Right ventricle myocardium inferior (tissue), 1 donor: ENCODE measurements at places on chromosomes 7 and 10. TPM values are rescaled to one million over a fixed set of nuclear protein-coding genes. Genes with fewer than 3 reads are reported as not detected.

DNA sequence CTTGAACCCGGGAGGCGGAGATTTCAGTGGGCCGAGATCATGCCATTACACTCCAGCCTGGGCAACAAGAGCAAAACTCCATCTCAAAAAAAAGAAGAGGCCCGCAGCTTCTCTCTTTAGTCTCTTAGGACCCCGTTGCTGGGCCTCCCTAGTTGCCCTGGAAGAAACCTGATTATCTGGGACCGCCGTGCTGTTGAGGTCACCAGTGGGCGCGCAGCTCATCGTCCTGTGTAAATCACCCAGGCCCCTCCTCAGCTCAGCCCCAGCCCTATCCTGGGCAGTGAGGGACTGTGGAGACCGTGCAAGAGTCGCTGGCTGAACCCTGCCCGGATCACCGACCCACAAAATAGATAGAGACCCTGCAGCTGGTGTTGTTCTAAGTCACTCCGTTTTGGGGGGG lies 85.0 kb downstream of the UNCX start:
- no peak for DNase-seq

DNA sequence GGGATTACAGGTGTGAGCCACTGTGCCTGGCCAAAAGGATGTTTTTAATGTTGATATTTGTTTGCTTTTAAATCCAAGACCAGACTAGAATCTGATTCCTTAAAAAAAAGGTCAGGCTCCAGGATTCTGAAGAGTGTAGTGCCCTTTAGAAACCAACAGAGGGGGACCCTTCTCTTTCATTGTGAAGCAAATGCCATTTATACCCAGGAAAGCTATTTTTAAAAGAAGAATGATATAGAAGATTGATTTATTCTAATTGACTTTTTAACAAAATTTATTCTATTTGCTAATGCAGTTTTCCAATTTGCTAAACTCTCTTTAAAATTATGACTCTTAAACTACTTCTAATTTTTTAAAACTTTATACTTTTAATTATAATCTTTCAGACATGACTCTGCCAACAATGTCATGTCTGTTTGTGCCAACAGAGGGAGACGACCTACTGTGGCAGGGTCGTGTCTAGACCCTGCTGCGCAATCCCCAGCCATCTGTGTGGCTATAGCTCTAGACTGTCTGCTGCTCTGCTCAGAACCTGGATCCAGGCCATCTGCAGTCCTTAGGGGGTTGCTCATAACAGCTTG lies 201.0 kb upstream of the IMMP2L start:
- no peak for DNase-seq

DNA sequence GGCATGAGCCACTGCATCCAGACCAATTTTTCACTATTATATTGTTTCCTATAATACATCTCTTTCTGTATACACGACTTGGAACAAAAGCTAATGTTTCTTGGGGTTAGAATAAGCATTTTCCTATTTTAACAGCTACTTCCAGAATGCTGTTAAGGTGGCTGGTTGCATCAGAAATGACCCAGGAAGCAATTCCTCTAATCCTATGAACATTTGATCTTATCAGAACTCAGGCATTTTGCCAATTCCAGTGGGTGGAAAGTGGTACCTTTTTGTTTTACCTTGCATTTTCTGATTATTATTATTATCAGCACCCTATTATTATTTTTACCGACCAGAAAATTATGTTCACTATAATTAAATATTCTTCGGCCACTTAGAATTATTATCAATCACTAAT lies 73.3 kb downstream of the NDUFB2 start:
- no peak for DNase-seq

- no peak for DNase-seq
Measured at GRCh38 chr10:3418041-3418754, 245.6 kb upstream of the PITRM1 start.

DNA sequence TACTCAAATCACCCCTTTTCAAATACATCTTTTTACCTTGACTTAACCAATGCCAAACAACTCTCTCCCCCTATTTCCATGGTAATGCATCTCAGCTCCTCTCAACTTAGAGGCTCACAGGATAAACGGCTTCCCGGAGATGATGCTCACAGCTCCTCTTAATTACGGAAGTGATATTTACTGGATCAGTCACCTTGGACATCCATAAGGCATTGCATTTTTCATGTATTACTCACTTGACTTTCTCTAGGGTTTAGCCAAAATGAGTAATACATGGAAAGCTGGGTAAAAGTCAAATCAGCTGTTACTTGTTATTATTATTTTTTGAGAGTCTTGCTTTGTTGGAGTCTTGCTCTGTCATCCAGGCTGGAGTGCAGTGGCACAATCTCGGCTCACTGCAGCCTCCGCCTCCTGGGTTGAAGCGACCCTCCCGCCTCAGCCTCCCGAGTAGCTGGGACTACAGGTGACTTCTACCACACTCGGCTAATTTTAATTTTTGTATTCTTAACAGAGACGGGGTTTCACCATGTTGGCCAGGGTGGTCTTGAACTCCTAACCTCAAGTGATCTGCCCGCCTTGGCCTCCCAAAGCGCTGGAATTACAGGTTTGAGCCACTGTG lies 73.3 kb upstream of the RHEB start:
- no peak for DNase-seq

- DNase-seq: no peak
Measured at GRCh38 chr10:124180947-124181549, 87.7 kb upstream of the CHST15 start.

DNA sequence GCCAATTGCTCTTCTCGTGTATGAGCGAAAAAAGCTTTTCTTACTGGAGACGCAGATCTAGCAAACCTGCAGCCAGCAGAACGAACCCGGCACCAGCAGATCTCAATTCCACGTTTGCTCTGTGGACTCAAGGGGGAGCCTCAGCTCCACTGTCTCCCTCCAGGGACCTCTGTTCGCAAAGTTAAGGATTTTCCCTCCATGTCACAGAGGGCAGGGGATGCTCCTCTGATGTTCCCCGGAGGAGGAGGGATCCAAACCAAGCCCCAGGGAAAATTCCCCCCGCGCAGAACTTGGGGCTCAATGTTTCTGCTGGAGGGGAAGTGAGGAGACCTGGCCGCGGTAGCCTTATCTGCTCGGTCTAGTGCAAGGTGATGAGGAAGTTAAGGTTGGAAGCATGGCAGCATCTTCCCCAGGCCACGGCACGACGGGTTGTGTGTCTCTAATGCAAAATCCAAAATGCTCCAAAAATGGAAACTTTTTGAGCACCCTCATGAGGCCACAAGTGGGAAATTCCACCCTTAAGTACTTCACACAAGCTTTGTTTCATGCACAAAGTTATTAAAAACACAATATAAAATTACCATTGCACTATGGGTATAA lies 9.0 kb downstream of the IQCE start:
- no peak for DNase-seq

- DNase-seq: no peak
Measured at GRCh38 chr10:47374611-47375536, 9.2 kb downstream of the ZNF488 start.

- no peak for DNase-seq
Measured at GRCh38 chr10:104835422-104835821, 194.3 kb downstream of the SORCS3 start.

- DNase-seq: no peak
Measured at GRCh38 chr10:112603062-112603461, 156.0 kb downstream of the VTI1A start.

DNA sequence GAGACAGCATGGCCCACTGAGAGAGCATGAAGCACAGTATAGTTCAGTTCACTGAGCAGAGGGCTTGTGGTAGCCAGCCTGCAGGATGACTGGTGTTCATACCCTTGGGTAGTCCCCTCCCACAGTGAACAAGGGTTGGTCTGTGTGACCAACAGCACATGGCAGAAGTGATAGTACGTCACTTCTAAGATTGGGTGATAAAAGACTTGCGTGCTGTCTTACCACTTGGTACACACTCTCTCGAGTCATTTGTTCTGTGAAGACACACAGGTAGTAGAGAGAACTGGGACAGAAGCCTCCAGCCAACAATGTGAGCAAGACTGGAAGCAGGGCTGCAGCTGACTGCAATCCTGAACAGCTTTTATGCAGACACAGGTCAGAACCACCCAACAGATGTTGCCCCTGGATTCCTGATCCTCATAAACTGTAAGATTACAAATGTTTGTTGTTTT lies 14.6 kb downstream of the EPC1 start:
- no peak for DNase-seq

DNA sequence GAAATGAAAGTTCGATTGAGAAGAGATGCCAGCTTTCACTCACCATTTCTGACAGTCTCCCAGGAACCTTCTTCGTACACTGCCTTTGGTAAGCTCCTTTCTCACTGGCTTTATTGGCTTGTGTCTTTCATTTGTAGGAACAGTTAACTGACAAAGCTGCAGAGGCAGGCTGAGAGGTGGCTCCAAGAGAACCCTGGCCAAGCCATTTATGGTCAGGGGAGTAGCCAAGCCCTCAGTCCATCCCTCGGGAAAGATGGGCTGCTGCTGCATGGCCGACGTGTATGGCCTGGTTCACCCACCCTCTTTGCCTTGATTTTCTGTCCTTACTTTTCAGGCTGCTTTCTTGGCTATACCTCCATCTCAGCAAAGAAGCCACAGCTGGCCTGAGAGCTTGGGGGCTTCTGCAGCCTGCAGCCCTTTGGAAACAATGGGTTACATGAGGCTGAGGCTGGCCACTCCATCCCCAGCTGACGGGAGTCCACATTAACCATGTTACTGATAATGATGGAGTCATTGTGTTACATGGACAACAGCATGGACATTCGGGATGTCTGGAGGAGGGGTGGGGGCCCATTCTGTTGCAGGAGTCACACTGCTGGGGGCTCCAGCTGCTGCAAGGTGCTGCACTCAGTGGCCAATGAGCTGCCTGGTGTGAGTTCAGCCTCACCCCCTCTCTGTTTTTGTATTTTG lies at the start of gene OPALIN:
TSS of gene OPALIN (minus strand) at position 152 of the 690 bp plus-strand sequence. CDS start at position 46, 106 bp downstream.
- DNase-seq: no peak

DNA sequence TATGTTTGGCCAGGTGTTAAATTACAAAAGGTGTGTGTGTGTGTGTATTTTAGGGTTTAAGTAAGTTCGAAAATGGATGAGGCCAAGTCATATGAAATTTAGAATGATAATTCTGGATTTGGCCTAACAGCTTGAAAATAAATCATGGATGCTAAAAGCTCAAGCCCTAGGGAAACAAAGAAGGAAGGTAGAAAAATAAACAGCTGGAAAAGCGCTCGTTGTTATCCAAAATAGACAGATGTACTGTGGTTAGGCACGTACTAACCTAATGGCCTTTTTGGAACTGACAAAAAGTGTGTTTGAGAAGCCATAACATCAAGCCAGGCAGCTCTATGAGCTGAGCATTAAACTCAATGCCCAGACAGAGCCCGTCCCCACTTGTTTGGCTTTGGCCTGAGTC lies 17.5 kb upstream of the PALS2 start:
- DNase-seq: no peak

DNA sequence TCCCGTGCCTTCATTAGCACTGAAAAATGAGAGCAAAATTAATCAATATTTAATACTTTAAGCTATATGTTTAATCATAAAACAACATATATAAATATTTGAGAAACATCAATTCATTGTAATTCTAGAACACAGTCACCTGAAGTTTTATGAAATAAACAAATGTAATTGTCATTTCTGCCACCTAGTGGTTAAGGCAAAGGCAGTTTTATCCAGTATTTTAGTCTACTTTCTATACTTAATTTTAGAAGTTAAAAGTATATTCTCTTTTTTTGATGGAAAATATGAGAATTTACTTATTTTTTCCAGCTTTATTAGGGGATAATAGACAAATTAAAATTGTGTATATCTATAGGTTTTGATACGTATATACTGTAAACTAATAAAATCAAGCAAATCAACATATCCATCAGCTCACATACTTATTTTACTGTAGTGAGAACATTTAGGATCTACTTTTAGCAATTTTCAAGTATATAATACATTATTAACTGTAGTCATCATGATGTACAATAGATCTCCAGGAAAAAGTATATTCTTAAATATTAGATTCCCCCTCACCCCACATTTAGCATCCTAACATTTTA lies 16.9 kb downstream of the PCGF6 start:
- no peak for DNase-seq

DNA sequence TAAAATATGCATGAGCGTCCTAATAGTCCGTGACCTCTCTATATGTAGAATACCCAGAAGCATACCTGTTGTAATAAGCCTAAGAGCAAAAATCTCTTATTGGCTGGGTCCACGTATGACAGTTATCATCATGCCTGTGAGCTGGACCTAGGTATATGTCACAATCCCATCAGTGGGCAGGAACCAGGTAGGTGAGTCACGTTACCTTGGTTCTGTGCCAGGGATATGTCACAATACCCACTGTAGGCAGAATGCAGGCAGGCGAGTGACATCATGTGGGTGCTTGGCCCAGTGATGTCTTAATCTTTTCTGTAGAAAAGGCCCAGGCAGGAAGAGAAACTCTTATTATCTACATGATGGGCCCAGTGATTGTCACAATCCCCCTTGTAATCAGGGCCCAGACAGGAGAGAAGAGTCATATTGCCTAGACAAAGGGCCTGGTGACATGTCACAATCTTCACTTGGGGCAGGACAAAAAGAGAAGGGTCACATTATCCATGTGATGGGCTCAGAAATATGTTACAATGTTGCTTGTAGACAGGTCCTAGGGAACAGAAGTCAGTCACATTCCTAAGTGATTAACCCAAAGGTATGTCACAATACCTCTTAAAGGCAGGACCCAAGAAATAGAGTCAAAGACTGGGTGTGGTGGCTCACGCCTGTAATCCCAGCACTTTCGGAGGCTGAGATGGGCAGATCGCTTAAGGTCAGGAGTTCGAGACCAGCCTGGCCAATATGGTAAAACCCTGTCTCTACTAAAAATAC lies 12.9 kb upstream of the ZNF736 start:
- no peak for DNase-seq

GRCh38 chr10:27833792-27834191 lies 88.2 kb upstream of the MKX start:
- no peak for DNase-seq

GRCh38 chr10:31129271-31129670 lies 97.6 kb upstream of the ZNF438 start:
- no peak for DNase-seq

GRCh38 chr7:90655566-90655965 lies 59.4 kb downstream of the CDK14 start:
- DNase-seq: no peak

DNA sequence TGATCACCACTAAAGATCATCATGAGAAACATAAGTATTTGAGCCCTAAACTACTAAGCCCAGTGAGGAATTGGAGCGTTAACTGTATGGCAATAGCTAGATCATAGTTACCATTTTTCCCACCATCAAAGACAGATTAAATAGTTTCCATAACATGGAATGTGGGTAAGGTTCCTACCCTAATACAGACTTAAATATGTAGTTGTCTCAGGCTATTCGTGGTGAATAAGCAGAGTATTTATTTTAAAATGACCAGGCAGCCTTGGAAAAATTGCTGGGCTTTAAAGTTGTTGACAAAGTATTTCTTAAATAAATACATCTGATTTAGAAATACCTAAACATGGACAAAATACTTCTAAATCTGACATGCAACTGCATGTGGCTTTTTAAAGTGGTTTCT lies 106.8 kb downstream of the NT5C2 start:
- no peak for DNase-seq

BTAF1 gene
- total RNA-seq: 10.4 TPM

FAM237B gene
- total RNA-seq: not detected

MRC1 gene
- total RNA-seq: 38.3 TPM

KIAA1217 gene
- total RNA-seq: 45.0 TPM

CFAP70 gene
- 1.4 TPM for total RNA-seq

PRSS1 gene
- not detected for total RNA-seq

VSIR gene
- 140 TPM for total RNA-seq
